GM04503 (cell line): ENCODE measurements at places on chromosomes 5 and 9.

- DNase-seq = no peak
Measured at GRCh38 chr9:132756214-132756845, 86.1 kb downstream of the GTF3C4 start.

- DNase-seq = no peak
Measured at GRCh38 chr9:17578577-17578910, 322 bp upstream of the SH3GL2 start.

- DNase-seq = no peak
Measured at GRCh38 chr9:133787754-133788025, 49.5 kb upstream of the SARDH start.

- no peak for DNase-seq
Measured at GRCh38 chr9:138053996-138054752, 176.6 kb downstream of the CACNA1B start.

GRCh38 chr9:78973907-78974306 lies 597.9 kb upstream of the TLE4 start:
- no peak for DNase-seq

GRCh38 chr9:70590315-70590677 lies 175.8 kb upstream of the KLF9 start:
- peak; percentile 73 for DNase-seq

GRCh38 chr5:67283988-67284487 lies 87.4 kb upstream of the CD180 start:
- DNase-seq = no peak

- no peak for DNase-seq
Measured at GRCh38 chr5:148923023-148923422, 96.6 kb downstream of the ADRB2 start.

- no peak for DNase-seq
Measured at GRCh38 chr5:123455640-123456039, 32.4 kb upstream of the CEP120 start.

DNA sequence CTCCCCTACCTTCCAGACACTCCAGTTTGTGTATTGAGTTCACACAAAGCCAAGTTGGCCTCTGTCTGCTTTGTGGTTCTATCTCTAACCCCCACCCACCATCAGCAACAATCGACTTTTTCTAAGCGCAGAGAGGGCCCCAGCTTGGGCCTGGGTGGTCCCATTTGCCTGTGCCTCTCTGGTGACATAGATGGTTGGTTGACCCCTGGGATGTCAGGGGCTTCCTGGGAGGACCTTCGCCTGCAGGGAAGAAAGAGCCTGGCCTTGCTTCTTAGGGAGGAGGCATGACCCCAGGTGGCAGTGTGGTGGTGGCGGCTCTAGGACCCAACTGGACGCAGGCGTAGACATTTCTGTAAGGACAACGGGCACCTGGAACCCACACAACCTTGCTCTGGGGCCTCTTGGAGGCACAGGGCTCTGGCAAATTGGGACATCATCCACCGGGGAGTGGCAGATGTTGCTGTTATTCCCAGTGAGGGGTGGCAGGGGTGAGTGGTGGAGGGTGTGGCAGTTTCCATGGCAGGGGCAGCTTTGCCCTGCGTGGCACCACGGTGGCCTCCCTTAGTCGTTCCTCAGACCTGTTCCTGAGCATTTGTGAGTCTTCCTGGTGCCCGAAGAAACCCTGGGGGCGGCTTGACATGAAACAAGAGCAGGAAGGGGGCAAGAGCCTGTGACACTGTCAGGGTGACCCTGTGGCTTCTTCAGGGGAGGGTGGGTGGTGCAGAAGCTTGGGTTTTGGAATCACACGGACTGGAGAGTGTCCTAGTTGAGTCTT lies 171.0 kb upstream of the IER5L start:
- no peak for DNase-seq

GRCh38 chr5:143893638-143894037 lies 81.7 kb downstream of the HMHB1 start:
- DNase-seq = no peak

DNA sequence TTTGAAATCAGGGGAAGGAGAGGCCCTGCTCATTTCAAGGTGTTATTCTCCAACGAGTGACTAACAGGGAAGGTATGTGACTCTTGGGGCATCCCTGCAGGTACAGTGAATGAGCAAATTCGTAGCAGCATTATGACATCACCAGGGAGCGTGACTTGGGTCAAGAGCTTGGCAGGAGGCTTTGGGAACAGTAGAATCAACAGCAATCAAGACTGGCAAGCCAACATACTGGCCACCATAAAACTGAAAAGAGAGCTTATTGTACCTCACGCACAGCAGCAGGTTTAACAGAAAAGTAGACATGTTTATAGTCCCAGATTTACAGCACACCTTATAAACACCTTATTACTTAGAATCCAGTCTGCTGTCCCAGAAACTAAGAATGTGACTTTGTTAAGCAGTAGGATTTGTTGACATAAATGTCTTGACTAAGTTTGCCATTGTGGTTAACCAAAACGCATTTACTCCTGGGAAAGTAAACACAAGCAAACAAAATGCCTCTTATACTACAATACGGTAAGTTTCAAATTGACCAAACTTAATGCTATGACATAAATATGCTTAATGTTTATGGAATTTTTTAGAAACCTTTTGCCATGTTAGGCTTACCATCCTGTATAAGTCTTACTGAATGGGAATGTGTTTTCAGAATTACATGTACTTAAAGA lies 297.8 kb downstream of the NPR3 start:
- DNase-seq = no peak

DNA sequence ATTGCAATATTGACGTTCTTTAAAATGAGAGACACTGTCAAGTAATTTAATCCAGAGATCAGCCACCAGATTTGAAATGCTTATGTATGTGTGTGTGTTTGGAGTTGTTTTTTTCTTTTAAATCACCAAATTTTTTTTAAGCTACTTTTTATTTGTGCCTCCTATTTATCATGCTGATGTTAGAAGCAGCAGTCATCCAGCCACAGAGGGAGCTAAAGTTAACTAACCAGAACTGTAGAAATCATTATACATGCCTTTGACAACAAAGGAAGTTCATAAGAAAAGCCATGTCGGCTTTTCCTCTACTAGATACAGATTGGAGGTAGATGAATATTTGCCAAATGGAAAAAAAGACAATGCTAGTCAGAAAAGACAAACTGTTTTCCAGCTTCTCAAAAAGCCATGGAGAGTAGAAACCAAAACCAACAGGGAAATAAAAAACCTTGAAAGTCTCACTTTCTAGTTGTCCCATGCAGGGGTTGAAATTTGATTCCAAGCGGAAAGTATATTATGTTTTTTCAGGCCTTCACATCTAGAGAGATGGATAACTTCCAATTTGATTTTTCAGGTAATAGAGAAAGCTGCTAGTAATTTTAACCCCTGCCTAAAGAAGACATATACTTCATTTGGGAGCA lies 4.5 kb downstream of the PURA start:
- DNase-seq = no peak

GRCh38 chr5:36854402-36855140 lies 22.0 kb upstream of the NIPBL start:
- DNase-seq = no peak

GRCh38 chr9:96605328-96605727 lies 14.3 kb downstream of the CDC14B start:
- DNase-seq = no peak

DNA sequence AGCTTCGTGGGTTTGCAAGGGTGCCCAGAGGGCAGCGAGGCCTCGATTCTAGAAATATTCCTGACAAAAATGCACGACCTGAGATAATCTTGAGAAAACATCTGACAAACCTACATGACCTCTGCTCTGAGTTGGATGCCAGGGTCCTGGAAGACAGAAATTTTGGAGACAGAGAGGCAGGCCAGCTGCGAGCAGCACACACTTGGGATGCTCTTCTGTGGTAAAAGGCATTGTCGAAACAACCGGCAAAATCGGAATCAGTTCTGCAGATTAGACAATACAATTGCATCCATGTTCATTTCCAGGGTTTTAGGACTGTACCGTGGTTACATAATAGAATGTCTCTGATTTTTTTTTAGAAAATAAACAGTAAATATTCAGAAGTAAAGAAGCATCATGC lies 74.2 kb downstream of the GADD45G start:
- no peak for DNase-seq

GRCh38 chr5:136011414-136012001 lies 17.3 kb upstream of the TGFBI start:
- DNase-seq = no peak

DNA sequence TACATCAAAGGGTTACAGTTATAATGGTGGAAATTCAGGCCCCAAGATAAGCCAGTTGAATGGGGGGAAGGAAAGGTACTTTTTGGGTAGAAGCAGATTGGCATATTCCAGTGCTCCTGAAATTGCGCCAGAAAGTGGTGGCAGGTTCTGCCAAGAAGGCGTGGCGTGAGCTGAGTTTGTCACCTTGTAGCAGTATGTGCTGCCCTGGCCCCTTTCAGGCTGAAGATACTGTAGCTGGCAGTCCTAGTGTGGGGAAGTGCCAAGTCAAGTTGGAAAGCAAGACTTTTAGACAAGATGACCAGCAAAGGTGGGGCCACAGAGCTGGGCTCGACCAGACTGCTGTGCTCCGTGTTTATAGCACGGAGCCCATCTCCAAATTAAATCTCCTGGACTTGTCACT lies 133.6 kb upstream of the GLRA1 start:
- no peak for DNase-seq

- no peak for DNase-seq
Measured at GRCh38 chr9:7965063-7965462, 165.5 kb upstream of the DMAC1 start.

DNA sequence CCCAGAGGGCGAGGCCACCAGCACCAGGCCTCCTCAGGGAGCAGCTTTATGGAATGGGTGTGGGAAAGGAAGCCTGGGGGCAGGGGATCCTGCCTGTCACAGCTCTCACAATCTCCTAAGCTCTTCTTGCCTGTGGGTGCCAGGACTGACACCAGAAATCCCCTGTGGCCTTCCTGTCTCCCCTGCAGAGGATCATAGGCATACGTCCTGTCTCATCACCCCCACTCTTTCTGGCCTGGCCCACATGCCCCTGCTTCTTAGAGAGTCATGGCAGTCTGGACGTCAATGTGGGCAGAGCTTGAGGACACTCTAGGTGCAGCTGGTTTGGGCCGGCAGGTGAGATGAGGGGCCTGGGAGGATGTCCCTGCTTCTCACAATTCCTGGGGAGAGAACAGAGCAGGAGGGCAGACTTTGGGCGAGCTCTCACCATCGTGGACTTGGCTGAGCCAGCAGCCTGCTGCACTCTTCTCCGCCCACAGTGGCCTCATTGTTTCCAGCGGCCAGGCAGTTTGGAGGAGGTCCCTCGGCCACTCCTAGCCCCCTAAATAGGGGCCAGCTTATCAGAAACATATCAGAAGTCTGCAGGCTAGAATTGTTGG lies 67.3 kb upstream of the ZFR start:
- DNase-seq = no peak

DNA sequence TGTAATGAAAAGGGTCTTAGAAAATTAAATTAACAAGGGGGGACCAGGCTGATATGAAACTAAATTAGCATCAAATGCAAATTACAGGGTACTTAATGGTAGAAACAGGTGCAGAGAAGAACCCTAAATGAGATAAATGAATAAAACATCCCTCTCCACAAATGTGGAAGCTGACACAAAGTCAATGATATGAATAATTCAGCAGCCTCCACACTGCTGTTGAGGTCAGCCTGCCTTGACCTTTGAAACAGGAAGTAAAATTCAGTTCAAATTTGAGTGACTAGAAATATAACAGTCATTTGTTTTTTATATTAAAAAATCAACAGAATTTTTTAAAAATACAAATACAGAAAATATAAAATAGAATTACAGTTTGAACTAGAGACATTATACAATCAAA lies 40.0 kb downstream of the EBF1 start:
- DNase-seq = no peak

- no peak for DNase-seq
Measured at GRCh38 chr9:127711226-127711701, 4.2 kb downstream of the PTRH1 start.

GRCh38 chr9:117587263-117587662 lies 116.9 kb upstream of the TLR4 start:
- no peak for DNase-seq

DNA sequence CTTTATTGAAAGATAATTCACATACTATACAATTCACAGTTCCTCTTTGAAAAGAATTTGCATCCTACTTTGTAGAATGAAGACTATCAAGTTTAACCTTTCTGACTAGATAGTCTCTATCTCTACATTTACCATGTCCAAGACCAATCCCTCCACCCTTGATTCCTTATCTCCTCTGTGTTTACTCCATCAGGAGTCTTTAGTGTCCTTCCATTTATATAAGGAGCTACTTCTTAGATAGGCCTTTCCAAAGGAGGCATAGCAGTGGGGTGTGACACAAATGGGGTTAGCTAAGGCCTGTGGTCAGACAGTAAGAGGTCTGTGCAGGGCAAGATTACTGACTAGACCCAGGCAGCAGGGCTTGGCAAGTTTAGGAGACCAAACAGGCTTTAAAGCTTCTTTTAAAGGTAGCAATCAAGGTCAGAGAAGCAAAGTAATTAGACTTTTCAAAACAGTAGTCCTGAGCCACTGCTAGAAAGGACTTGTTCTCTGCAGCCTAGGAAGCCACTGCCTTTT lies 11.1 kb upstream of the DMXL1 start:
- DNase-seq = no peak

DNA sequence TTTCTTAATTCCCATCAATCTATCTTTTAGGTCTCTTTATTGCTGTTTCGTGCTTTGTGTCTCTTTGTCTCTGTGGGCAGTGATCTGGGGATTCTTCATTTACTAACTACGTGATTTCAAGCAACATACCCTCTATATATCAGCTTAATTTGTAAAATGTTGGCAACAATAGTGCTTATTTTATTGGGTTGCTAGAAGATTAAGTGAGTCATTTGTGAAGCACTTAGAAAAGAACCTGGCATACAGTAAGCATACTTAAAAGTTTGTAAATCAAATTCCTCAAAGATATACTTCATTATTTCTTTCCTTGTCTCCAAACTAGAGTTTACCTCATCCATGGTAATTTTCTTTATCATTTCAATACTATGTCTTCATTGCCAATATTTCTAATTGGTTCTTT lies 669.7 kb downstream of the MAT2B start:
- no peak for DNase-seq

GRCh38 chr9:110148384-110148783 lies 59.6 kb downstream of the C9orf152 start:
- DNase-seq = no peak

- no peak for DNase-seq
Measured at GRCh38 chr9:69186841-69187611, 12.9 kb downstream of the TJP2 start.

GRCh38 chr5:55377810-55378209 lies 70.0 kb downstream of the MTREX start:
- no peak for DNase-seq

GRCh38 chr5:150511578-150512367 lies 3.8 kb downstream of the NDST1 start:
- DNase-seq = peak; percentile 69

DNA sequence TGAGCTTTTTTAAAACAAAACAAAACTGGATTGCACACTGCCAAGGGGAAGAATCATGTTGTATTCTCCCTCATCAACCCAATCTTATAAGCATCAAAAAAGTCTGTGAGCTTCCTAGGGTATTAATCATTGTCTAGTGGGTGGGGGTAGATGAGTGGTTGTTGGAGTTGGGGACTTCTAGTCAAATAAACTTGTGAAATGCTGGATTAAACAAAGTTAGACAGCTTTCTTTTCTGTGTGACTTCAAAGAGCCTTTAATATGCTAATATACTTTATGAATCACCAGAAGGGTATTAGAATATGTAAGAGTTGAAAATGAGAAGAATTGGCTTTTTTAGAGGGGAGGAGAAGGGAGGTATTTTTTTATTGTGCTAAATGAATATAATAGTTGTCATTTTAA lies 87.7 kb downstream of the GALNT10 start:
- no peak for DNase-seq

GRCh38 chr5:117054911-117055310 lies 480.3 kb upstream of the SEMA6A start:
- no peak for DNase-seq

GRCh38 chr5:40717281-40717680 lies 37.6 kb downstream of the PTGER4 start:
- DNase-seq = peak; percentile 24
